ENCODE measurements at places on chromosomes 3 and 15.

GRCh38 chr3:195020921-195021320 lies 250.0 kb downstream of the XXYLT1 start:
- DNase-seq = no peak

DNA sequence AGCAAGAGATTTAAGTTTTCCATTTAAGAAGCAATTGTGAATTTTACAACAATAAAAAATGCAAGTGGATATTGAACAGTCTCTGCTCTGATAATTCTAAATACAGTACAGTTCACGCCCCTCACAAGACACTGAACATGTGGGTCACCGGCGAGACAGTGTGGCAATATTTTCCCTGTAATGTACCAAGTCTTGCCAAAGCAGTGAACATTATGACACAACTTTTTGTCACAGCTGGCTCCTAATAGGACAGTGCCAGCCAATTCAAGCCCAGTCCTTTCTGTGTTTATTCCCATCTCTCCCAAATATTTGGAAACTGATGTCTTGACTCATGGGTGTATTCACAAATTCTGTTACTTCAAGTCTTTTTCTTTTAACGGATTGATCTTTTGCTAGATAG lies 62.3 kb downstream of the PPARG start:
- no peak for DNase-seq

- DNase-seq = no peak
Measured at GRCh38 chr15:57541805-57542504, 49.7 kb upstream of the MYZAP start.

DNA sequence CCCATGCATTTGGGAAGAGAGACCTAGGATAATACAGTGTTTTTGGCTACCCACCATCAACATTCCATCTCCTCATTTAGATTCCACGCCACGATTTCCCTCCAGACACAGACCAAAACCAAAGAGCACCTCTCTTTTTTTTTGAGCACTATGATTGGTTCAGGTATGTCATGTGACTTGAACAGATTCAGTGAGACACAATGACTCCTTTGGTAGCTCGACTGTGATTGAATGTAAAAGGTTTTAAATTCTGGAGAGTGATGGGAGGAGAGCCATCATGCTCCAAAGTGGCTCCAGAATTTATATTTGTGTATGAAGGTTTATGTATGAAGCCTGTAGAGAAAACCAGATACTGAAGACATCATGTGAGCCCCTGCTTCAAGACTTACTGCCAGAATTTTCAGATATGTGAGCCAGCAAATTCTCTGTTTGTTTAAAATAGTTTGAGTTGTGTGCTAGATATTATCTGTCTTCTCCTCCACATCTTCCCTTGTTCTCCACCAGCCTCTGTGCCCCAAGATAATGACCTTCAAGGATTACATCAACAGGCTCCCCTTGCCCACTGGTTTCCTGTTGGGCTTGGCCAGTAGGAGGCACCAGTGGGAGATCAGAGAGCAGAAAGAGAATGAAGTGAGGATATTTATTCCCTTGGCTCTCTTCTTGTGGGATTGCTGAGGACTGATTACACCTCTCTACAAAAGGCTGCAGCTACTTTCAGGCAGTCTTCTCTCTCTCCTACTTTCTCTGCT lies 12.5 kb downstream of the MYD88 start:
- DNase-seq = no peak

DNA sequence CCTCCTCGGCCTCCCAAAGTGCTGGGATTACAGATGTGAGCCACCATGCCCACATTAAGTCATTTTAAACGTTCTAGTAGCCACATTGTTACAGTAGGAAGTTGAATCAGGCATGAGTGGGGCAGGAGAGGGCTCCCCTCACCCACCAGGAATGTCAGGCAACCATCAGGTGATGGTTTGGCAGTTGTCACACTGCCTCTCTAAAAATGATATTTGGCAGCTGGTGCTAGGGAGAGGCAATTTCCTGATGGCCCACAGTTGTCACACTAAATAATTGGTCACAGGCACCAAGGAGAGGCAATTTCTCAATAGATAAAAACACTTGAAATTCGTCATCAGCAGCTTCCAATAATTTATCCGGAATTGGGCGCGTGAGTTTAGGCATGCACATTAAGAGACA lies 79.2 kb upstream of the ABHD2 start:
- no peak for DNase-seq

DNA sequence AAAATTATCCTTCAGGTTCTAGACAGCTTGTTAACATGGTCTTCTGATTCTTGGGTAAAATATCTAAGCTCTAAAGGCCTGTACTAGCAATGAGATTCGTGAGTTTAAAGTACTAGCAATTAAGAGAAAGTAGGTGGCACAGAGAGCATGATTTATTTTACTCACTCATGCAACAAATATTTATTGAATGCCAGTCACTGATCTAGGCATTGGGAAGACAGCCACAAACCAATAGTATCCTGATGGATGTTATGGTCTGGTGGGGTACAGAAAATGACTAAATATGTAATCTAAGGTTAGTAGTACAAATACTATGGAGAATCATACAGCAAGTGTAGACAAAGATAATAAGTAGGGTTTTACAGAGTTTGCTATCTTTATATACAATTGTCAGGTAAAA lies 751.3 kb downstream of the ZNF385D start:
- DNase-seq = no peak

- DNase-seq = no peak
Measured at GRCh38 chr3:10228248-10228950, 19.9 kb upstream of the TATDN2 start.

DNA sequence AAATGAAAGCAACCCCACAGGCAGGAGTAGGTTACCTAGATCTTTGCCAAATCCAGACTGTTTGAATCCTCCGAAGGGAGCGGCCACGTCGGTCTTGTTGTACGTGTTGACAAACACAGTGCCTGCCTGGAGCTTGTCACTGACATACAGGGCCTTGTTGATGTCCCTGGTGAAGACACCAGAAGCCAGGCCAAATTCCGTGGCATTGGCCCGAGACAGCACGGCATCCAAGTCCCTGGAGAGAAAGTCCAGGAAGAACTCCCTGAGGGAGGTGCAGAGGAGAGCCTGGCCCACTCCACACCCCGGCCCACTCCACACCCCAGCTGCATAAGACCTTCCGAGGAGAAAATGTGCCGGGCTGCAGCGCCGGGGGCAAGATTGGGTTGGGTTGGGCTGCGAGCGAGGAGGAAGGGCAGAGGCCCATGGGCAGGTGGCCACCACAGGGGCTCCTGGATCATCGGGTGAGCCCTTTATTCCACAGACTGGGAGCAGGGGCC lies 21.8 kb upstream of the SLC41A3 start:
- DNase-seq = no peak

DNA sequence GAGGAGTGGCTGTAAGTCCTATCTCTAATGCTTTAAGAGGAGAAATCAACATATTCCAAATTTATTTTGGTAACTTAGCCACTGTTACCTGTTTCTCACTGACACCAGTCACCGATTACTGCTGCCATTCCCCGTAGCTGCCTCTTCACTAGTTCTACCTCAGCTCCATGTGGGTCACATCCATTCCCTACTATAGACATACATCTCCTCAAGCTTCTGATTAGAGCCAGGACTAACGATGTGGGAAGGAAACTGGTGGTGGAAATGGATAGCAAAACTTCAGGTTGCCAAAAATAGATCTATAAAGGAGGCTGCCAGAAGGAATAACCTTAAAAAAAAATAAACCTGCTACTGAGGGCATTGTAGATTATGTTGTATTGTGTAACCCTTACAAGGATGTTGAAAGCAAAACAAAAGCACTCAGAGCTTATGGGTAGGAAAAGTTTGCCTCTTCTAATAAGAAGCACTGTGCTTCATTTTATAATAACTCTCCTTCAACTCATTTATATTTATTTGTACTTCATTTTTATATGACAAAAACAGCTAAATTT lies 56.0 kb downstream of the KAT2B start:
- DNase-seq = no peak

Measured in activated T-helper 1 cell treated with anti-CD3 and anti-CD28 coated beads, Interleukin-2, amount 50 U/mL, for 16 hours (primary cell).